Activated naive CD4-positive, alpha-beta T cell treated with Interleukin-2 at 50 U/mL for 16 hours (primary cell): ENCODE measurements at places on chromosomes 11 and 22.

DNA sequence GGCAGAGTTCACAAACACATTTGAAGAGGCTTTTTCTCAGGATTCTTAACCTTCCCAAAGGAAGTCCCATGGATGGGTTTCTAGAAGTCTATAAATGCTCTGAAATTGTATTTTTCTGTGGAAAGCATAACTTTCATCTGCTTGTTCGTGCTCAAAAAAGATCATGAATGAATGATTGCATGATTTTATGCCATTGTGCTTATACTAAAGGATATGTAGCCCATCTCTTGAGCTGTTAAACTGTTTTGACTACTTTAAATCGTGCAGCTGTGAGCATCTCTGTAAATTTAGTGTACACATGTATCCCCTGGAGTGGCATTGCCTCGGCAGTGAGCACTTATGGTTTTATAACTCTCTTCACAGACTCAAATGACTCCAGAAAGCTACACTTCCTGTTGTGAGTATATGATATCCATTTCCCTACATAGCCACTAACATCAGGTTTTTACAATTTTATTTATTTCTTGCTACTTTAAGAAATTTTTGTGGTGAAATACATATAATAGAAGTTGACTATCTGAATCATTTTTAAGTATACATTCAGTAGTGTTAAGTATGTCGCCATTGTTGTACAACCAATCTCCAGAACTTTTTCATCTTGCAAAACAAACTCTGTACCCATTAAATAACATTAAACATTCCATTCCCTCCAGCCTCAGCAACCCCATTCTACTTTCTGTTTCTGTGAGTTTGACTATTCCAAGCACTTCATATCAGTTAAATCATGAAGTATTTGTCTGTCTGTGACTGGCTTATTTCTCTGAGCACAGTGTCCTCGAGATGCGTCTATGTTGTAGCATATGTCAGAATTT lies 8.0 kb downstream of the NEAT1 start:
- DNase-seq: no peak

DNA sequence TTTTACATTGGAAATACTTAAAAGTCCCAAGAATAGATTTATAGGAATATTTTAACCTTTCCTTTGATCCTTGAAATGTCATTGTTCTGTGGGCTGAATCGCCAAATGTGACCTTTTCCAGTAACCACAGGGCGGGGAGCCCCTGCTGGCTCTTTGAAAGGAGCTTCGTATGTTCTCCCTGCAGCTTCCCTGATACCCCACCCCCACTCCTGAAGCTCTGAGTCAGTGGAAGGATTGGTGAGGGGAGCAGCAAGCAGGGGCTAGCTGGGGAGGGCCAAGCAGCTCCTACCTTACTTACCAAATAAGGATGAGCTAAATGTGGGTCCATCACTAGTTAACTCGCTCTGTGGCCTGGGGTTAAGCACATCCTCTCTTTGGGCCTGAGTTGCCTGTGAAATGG lies 87.7 kb downstream of the CHST1 start:
- DNase-seq: no peak

GRCh38 chr11:44598831-44599230 lies 33.4 kb downstream of the CD82 start:
- no peak for DNase-seq

GRCh38 chr11:16047073-16047472 lies 309.3 kb downstream of the SOX6 start:
- DNase-seq: no peak

- DNase-seq: no peak
Observed at GRCh38 chr11:10708131-10708530, 14.6 kb upstream of the IRAG1 start.

DNA sequence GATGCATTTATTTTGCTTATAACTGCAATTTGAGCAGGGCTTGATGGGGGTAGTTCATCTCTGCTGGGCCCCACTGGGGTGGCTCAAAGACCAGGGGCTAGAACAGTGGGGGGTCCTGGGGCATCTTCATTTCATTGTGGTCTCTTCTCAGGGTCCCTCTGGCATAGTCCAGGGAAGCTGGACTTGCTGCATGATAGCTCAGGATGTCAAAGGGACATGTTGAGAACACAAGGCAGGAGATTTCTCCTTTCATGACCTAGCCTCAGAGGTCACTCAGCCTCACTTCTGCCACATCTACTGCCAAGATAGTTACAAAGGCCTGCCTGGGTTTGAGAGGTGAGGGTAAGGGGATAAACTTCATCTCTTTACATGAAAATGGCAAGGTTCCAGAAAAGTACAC lies 89.5 kb downstream of the CWC15 start:
- no peak for DNase-seq
